ENCODE measurements at places on chromosomes 7 and 10.

- no peak overlapping the region for H3K4me3 ChIP-seq
- H3K36me3 ChIP-seq = peaks cover 18% of the 10 kb centered on the region
- H3K27me3 ChIP-seq = no peaks in the 10 kb centered on the region
- no peak overlapping the region for H3K27ac ChIP-seq
- DNase-seq = no peak
Observed at GRCh38 chr7:135208102-135208793, 3.1 kb downstream of the WDR91 start.

DNA sequence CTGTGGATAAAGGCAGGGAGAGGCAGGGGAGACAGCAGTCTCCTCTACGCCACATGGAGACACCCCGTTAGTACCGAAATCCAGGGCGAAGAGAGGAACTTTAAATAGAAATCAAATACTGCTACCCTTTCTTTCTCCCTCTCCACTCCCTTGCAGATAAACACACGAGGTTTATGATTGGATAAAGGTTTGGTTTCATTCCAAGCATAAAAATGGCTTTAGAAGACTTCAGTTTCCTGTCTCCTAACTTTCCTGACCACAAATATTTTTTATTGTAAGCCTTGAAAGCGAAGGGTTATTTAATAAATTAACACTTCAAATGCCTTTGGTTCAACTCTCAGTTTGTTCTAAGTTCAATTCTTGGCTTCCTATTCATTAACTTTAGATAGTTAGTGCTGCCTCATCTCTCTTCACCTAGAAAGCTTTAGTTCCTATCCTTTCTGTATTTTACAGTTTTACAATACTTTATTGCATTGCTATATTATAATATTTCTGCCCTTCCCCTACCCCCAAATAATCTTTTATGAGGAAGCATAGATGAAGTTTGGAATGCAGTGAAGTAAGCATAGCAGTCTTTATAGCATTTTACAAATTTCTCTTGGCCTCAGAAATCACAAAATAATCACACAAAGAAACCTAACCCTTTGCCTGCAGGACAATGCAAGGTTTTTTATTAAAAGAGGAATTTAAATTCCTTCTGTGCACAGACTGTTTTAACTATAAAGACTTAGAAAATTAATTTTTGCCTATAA lies 31.5 kb upstream of the ARID5B start:
- DNase-seq = no peak
- H3K27ac ChIP-seq = no peak overlapping the region
- no peaks in the 10 kb centered on the region for H3K36me3 ChIP-seq
- no peak overlapping the region for H3K4me3 ChIP-seq

GRCh38 chr10:15225511-15225910 lies 57.0 kb upstream of the NMT2 start:
- H3K4me3 ChIP-seq = no peak overlapping the region
- H3K27me3 ChIP-seq = no peaks in the 10 kb centered on the region
- no peaks in the 10 kb centered on the region for H3K4me1 ChIP-seq
- no peak for DNase-seq

GRCh38 chr7:143512488-143513340 lies 35.0 kb downstream of the TAS2R41 start:
- no peaks in the 10 kb centered on the region for H3K4me1 ChIP-seq
- H3K27ac ChIP-seq = no peak overlapping the region
- H3K36me3 ChIP-seq = no peaks in the 10 kb centered on the region
- H3K4me3 ChIP-seq = no peak overlapping the region

DNA sequence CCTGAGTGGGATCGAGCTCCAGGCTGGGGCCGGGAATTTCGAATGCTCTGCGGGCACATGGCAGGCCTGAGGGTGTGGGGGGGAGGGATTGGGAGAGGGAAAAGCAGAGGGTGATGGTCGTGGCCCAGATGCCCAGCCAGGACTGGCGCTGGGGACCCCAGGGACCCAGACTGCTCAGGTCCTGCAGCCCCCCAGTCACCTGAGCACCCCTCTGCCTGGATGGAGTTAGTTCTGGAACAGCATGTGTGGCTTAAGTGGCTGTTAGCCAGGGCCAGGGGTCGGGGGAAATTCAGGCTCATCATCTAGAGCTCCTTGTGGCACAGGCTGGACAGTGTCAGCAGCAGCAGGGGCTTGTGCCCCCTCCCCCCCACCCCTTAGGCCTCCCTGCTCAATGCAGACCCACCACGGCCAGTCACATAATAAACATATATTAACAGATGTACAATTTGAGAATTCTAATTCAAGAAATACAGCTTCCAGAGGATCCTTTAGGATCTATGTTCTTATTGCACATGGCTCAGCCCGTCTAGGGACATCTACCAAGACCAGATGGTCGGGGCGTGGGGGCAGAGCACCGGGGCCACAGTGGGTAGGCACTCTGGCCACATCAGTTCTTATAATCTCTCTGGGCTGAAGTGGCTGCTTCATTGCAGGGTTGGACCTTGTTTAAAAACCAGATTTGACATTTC lies 22.2 kb downstream of the DNAJB12 start:
- H3K4me1 ChIP-seq = peaks cover 94% of the 10 kb centered on the region
- H3K27ac ChIP-seq = peak overlapping the region; percentile 59
- no peak for DNase-seq
- H3K4me3 ChIP-seq = no peak overlapping the region

DNA sequence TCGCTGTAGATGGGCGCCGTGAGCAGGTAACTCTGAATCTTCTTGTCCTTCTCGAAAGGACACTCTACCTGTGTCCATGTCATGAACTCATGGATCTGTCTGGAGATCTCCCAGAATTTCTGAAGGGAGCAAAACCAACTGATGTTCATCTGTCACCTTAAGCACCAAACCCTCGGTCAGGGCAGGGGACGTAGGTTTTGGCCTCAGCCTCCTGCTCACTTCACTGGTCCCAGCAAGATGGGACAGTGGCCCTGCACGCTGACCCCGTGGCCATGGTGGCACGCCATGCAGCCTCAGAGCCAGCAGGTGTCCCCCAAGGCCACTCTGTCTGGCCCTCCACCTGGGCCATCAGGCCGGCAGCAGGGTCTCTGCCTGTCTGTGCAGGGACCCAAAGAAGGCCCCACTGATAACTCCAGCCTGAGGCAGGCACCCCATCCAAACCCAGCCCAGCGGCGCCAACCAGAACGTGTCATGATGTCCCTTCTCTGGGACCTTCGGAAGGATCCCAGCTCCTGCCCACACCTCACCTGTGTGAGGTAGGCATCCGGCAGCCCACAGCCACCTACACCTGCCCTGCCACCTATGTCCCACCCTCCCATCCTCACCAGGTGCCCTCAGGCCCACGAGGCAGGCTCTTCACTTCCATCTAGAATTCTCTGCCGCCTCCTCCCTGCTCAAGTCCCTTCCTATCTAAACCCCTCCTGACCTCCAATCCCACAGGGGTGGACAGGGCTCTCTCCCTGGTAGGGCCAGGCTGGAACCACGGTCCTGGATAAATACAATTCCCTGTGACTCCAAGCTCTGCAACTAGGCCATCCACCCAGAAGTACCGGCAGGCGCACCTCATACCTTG lies 59.0 kb downstream of the CSGALNACT2 start:
- DNase-seq = no peak
- no peak overlapping the region for H3K27ac ChIP-seq
- H3K27me3 ChIP-seq = no peaks in the 10 kb centered on the region
- no peaks in the 10 kb centered on the region for H3K36me3 ChIP-seq

GRCh38 chr7:31815796-31816195 lies 128.8 kb downstream of the PPP1R17 start:
- H3K27ac ChIP-seq = no peak overlapping the region
- no peaks in the 10 kb centered on the region for H3K4me1 ChIP-seq
- no peaks in the 10 kb centered on the region for H3K36me3 ChIP-seq
- no peak overlapping the region for H3K4me3 ChIP-seq

GRCh38 chr10:122473116-122473515 lies 11.8 kb downstream of the HTRA1 start:
- DNase-seq = no peak
- H3K27ac ChIP-seq = no peak overlapping the region
- H3K36me3 ChIP-seq = no peaks in the 10 kb centered on the region
- no peaks in the 10 kb centered on the region for H3K4me1 ChIP-seq
- H3K27me3 ChIP-seq = no peaks in the 10 kb centered on the region
- H3K4me3 ChIP-seq = no peak overlapping the region

- H3K36me3 ChIP-seq = no peaks in the 10 kb centered on the region
- no peaks in the 10 kb centered on the region for H3K4me1 ChIP-seq
- H3K27me3 ChIP-seq = no peaks in the 10 kb centered on the region
- no peak overlapping the region for H3K4me3 ChIP-seq
- DNase-seq = no peak
Observed at GRCh38 chr10:35922876-35923600, 280.9 kb upstream of the FZD8 start.

DNA sequence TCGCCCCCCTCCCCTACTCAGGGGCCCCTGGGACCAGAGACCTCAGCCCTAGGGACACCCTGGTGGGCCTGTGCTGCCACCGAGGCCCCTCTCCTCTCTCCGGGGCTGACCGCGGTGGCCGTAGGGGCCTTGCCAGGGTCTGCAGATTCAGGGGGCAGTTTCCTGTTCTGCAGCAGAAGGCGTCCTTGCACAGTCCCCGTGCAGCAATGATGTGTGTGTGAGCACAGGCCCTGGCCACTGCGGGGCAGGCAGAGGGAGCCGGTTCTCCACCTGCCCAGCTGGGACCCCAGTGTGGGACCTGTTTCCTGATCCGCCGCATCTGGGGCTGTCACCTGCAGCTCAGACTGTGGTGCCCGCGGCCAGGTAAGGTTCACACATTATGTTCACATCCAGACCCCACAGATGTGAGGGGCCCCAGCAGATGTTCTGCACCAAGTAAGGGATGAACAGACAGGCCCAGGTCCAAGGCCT lies 60.7 kb upstream of the DNAJB6 start:
- no peak overlapping the region for H3K4me3 ChIP-seq
- H3K27me3 ChIP-seq = peaks cover 31% of the 10 kb centered on the region
- H3K4me1 ChIP-seq = peaks cover 32% of the 10 kb centered on the region
- H3K36me3 ChIP-seq = peaks cover 3% of the 10 kb centered on the region
- H3K27ac ChIP-seq = no peak overlapping the region

GRCh38 chr10:131264110-131264788 lies 47.3 kb downstream of the TCERG1L start:
- H3K27me3 ChIP-seq = no peaks in the 10 kb centered on the region
- H3K4me1 ChIP-seq = no peaks in the 10 kb centered on the region
- H3K4me3 ChIP-seq = no peak overlapping the region

DNA sequence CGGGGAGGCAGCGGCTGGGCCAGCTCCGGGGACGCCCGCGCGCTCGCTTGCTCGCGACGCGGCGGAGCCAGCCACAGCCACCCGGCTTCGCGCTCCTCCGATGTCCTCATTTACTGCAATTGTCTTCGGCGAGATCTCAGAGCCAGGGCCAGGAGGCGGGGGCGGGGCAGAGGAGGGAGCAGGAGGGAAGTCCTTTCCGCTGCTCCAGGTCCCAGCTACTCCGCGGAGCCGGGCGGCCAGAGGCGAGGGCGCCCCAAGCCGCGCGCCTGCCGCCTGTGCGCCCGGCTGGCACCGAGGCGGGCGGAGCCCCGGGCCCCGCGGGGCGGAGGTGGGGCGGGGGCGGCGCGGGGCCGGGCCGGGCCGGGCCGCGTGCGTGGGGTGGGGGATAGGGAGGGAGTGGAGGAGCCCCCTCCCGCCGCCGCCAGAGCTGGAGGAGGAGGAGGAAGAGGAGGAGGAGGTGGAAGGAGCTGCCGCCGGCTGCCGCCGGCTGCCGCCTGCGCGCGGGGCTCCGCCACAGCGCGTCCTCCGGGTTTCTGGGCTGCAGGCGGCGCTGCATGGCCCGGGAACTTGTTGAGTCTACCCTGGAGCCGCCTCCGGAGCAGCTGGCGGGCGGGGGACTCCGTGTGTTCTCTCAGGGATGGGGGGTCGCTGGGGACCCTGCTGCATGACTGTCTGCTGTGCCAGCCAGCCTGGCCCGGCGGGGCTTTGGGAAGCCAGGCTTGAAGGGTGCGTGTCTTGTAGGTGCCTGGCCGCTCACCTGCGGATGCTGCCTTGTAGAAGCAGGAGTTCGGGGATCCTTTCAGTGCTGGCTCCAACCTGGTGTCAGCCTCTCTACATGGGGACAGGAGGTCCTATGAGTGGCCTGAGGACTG lies at the start of gene INSYN2A:
Gene INSYN2A (minus strand): TSS at position 310 of the 872 bp plus-strand sequence. CDS start 20,196 bp downstream, outside the sequence.
- no peaks in the 10 kb centered on the region for H3K36me3 ChIP-seq
- H3K27me3 ChIP-seq = peaks cover 10% of the 10 kb centered on the region
- no peaks in the 10 kb centered on the region for H3K4me1 ChIP-seq
- no peak within 1 kb of the TSS for H3K4me3 ChIP-seq
- DNase-seq = no peak
- H3K27ac ChIP-seq = no peak within 1 kb of the TSS

DNA sequence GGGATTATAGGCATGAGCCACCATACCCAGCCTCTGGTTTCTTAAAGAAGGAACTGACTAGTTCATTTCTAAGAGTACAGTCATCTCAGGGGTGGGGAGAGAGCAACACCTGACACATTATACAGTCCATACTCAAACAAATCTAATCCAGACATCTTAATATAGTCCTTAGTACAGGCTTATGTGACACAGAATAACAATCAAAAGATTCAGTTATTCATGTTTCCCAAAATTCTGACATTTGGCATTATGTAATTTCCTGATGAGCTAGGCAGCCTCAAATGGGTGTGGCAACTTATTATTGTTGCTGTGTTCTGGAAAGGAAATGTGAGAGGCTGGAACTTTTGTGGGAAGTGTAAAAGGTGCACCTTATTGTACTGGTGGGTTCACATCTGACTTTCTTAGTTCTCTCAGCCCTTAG lies 116.3 kb downstream of the WDFY4 start:
- DNase-seq = no peak
- H3K4me1 ChIP-seq = peaks cover 7% of the 10 kb centered on the region
- H3K27me3 ChIP-seq = no peaks in the 10 kb centered on the region
- H3K36me3 ChIP-seq = no peaks in the 10 kb centered on the region

DNA sequence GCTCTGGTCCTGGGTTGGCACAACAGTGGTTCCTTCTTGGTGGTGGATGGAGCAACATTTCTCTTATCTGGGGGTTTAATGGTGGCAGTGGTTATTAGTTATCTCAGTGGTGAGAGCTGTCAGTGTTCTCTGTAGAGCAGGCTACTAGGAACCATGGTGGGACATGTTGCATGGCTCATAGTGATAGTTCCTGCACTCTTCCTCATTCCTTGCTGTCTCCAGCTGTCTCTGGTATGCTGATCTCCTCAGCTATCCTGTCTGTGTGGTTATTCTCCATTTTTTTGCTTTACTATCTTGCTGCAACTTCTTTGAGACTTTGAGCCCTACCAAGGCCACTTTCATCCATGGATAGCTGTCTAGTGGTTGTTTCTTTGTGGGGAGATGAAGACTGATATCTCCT lies 44.0 kb downstream of the CCDC7 start:
- H3K4me3 ChIP-seq = no peak overlapping the region
- H3K4me1 ChIP-seq = no peaks in the 10 kb centered on the region
- no peak for DNase-seq
- no peak overlapping the region for H3K27ac ChIP-seq
- peaks cover 10% of the 10 kb centered on the region for H3K36me3 ChIP-seq

DNA sequence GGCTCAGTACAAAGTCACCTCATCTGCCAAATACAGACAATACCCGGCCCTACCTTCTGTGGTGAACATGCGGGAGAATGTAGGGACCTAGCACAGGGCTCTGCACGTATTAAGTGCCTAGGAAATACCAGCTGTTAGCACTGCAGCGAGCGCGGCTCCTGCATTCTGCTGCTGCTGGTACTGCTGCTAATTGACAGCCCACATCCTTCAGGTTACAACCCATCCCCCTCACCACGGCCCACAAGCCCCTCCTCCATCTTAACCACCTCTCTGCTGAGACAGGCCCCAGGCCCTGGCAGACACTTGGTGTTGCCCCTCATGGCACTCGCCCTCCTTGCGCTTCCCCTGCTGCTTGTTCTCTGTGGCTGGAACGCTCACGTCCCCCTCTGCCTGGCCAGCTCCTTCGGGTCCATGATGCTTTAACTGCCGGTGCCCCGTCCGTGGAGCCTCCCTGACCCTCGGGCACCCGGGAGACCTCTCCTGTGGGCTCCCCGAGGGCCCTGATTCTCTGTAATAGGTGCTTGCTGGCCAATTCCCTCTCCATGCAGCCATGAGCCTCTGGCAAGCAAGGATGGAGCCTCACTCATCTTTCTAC lies 53.3 kb upstream of the LOXL4 start:
- no peak overlapping the region for H3K27ac ChIP-seq
- no peak for DNase-seq
- H3K4me1 ChIP-seq = no peaks in the 10 kb centered on the region
- no peak overlapping the region for H3K4me3 ChIP-seq

All from effector memory CD4-positive, alpha-beta T cell (primary cell).